Activated CD8-positive, alpha-beta memory T cell treated with anti-CD3 and anti-CD28 coated beads, Interleukin-2, amount 10 ng/mL, durations not matched to agents 7 days and 5 days (primary cell): ENCODE measurements at places on chromosomes 3 and 15.

- H3K27me3 ChIP-seq: no peaks in the 10 kb centered on the region
- peaks cover 9% of the 10 kb centered on the region for H3K36me3 ChIP-seq
- DNase-seq: no peak
- H3K4me1 ChIP-seq: peaks cover 3% of the 10 kb centered on the region
These were observed 67.5 kb downstream of the TIPARP start for GRCh38 chr3:156741935-156742334.

DNA sequence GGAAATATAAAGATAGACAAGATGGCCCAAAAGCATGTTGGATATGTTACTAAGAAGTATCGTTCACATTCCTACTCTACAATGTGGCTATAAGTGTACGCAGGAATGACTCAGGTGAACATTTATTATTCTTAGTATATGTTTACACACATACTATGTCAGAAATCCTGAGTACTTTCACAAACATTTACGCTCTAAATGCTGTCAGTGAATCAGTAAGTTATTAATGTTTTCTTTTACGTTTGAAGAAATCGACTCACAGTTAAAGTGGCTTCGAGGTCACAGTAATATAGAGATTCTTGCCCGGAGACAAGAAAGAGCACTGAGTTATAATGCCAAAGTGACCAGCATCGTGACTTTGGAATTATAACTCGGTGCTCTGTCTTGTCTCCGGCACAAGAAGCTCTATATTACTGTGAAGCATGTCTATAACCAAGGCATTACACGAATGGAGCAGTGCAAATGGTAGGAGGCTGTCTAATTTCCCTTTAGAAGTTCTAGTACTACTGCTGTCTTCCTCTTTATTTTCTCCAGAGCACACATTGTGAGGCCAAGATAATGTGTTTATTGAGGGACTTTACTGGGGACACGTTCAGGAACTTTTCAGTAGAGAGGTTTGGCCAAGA lies 61.8 kb upstream of the P3H2 start:
- no peaks in the 10 kb centered on the region for H3K4me1 ChIP-seq
- H3K27me3 ChIP-seq: no peaks in the 10 kb centered on the region
- no peak overlapping the region for H3K27ac ChIP-seq
- H3K4me3 ChIP-seq: no peak overlapping the region
- H3K36me3 ChIP-seq: no peaks in the 10 kb centered on the region

- no peak overlapping the region for H3K27ac ChIP-seq
- no peak for DNase-seq
- no peaks in the 10 kb centered on the region for H3K27me3 ChIP-seq
- H3K4me3 ChIP-seq: no peak overlapping the region
- H3K36me3 ChIP-seq: no peaks in the 10 kb centered on the region
These were observed 85.0 kb upstream of the PLXNA1 start for GRCh38 chr3:126897943-126898342.

GRCh38 chr15:62691008-62691407 lies 351.5 kb upstream of the TPM1 start:
- H3K4me1 ChIP-seq: no peaks in the 10 kb centered on the region
- H3K27ac ChIP-seq: no peak overlapping the region
- no peaks in the 10 kb centered on the region for H3K36me3 ChIP-seq

DNA sequence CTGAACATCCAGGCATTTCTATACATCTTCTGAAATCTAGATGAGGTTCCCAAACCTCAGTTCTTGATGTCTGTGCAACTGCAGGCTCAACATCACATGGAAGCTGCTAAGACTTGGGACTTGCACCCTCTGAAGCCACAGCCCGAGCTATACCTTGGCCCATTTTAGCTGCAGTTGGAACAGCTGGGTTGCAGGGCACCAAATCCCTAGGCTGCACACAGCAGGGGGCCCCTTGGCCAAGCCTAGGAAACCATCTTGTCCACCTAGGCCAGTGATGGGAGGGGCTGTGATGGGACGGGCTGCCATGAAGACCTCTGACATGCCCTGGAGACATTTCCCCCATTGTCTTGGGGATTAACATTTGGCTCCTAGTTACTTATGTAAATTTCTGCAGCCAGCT lies 415.8 kb upstream of the SUCLG2 start:
- DNase-seq: no peak
- H3K36me3 ChIP-seq: peaks cover 3% of the 10 kb centered on the region
- H3K4me1 ChIP-seq: no peaks in the 10 kb centered on the region
- H3K4me3 ChIP-seq: no peak overlapping the region

DNA sequence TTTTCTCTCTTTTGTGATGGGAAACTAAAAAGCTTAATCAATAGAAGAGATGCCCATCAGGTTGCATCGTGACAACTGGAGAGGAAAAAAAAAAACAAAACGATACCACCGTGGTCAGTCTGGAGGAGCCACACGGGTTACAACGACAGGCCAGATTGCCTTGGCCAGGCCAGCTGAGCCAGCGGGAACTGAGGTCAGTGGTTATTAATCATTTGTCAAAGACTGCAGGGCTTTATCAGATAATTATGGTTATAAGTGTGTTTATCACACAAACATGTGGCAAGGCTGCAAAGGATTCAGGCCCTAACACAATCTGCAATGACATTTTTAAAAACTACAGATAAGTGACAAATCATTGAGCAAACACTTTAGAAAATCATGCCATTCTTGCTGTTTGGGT lies 135.0 kb upstream of the FAM3D start:
- no peak for DNase-seq
- peaks cover 9% of the 10 kb centered on the region for H3K4me1 ChIP-seq
- H3K27ac ChIP-seq: no peak overlapping the region
- H3K4me3 ChIP-seq: no peak overlapping the region

DNA sequence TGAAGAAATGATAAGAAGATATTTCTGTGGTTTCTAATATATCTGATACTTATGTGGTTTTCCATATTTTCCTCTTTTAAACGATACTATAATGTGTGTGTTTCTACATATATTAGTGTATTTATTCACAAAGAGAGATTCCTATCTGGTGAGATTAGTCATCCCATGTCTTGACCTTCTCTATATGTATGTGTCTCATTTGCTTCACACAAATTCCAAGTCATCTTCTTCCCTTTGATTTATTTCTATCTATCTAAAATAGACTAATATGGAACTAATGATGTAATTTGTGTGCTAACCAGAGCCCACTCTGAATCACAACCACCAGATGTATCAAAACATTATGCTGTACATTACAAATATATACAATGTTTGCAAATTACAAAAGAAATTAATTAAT lies 154.7 kb upstream of the KCNMB2 start:
- H3K27ac ChIP-seq: no peak overlapping the region
- H3K36me3 ChIP-seq: no peaks in the 10 kb centered on the region
- H3K4me3 ChIP-seq: no peak overlapping the region

- no peak for DNase-seq
- H3K36me3 ChIP-seq: peaks cover 8% of the 10 kb centered on the region
- H3K4me3 ChIP-seq: no peak overlapping the region
- no peak overlapping the region for H3K27ac ChIP-seq
These were observed 80.7 kb downstream of the NR2E3 start for GRCh38 chr15:71891026-71891425.

DNA sequence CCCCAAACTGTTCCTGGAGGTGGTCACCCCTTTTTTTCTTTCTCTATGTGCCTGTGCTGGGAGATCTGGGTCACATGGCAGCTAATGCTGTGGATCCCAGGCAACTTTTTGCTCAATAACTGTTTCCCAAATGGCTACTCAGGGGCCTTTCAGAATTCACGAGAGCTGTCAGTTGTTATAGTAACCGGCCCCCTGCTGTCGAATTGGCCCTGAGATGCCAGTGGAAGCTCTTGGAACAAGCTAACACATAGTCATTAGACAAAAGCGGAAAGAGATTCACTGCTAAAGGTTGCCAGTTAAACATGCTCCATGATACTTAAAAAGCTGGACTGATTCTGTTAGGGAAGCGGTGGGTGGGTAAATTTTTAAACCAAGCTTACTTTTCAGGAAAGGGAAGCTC lies 144.1 kb downstream of the FEZF2 start:
- H3K4me1 ChIP-seq: no peaks in the 10 kb centered on the region
- H3K27me3 ChIP-seq: no peaks in the 10 kb centered on the region
- no peaks in the 10 kb centered on the region for H3K36me3 ChIP-seq
- H3K4me3 ChIP-seq: no peak overlapping the region
- no peak overlapping the region for H3K27ac ChIP-seq
